ENCODE measurements at places on chromosomes 16 and 17. TPM values are rescaled to one million over a fixed set of nuclear protein-coding genes. Genes with fewer than 3 reads are reported as not detected.

The TEDC2 gene
- 41.7 TPM for total RNA-seq

DNA sequence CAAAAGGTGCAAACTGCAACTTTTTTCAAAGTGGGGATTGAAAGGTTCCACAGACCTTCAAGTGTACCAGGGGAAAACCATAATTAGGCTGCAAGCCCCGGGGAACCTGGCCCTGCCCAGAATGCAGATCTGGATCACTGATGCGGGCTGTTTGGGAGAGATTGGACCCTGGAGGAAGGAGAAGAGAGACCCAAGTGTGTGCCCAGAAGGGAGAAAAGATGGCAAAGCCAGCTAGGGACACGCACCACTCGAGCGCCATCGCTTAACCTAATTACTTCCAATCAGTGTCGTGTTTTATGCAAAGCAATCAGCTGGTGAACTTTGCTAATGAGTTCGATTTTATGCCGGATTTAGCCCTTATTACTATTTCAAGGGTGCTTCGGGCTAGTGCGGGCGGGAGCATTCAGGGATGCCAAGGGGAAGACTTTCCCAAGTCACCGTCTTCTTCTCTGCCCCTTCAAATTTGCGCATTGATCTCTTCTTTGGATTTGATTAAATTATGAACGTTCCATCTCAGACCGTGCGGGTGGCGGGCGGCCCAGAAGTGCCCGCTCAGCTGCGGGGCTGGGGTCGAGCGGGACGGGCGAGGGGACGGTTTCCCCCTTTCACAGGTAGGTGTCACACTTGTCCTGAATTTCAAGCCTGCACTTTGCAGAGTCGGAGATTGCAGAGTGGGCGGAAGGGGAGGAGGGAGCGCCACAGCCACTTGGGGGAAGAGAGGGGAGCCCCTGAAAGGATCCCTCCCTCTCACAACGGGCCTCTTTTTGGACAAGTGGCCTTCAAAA, 4.0 kb downstream of the IRX5 start:
- DNase-seq, result no peak

DNA sequence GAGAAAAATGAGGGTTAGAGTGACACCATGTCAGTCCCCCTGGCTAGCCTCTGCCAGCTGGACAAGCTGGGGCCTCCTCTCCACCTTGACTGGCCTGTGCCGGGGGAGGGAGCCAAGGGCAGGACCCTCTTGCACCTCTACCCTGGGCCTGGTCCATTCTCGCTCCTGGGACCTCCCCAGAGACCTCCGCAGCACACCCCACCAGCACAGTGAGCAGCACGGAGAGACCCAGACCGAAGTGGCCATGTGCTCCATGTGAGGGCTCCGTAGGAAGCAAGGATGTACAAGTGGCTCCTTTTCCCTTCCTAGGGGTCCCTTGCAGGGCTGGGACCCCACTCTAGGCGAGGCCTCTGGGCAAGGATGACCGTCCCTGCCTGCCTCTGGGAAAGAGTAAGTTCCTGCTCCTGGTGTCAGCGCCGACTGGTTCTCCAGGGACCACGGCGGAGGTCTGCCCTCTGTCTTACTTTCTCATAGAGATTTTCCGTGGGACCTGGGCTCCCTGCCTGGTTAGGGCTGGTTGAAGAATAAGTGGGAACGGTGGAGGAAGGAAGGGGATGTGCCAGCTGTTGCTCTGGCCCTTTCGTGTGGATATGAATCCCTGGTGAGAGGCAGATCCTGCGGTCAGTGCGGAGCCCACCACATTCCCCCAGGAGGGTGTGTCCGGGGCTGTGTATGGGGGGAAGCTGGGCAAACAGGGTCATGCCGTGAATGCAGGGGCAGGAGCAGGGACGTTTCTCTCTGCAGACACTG, 124.2 kb downstream of the METRNL start:
- DNase-seq, result peak; percentile 58

GRCh38 chr17:73785496-73785895, 141.3 kb upstream of the SDK2 start:
- DNase-seq, result no peak

DNA sequence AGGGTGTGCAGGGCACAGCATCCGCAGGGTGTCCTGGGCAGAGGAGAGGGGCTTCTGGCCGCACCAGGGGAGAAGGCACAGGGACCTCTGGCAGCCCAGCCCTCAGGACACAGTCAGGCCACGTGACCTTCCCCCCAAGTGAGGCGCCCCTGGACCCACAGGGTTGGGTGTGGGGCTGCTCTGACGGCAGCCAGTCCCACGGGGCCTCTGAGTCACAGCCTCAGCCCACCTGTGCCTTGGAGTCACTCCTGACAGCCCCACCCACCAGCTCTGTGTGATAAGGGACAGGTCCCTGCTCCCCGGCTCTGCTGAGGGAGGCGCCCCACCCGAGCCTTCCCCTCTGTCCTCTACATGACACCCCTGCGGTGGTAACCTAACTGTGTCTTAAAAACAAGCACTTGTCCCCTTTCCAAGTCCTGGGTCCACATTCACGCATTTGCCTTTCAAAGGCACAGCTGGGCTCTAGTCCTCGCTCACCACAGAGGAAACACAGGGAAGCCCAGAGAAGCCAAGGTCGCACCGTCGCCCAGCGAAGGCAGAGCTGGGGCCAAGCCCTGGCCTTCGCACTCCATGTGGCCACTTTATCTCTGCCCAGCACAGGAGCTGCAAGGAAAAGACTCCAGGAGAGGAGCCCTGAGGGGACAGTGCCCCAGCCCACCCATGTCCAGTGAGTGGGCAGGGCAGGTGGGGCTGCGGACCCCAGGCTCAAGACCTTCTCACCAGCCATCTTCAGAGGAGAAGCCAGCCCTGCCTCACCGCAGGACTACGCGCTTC, 5.1 kb upstream of the NPTX1 start:
- DNase-seq, result no peak

DNA sequence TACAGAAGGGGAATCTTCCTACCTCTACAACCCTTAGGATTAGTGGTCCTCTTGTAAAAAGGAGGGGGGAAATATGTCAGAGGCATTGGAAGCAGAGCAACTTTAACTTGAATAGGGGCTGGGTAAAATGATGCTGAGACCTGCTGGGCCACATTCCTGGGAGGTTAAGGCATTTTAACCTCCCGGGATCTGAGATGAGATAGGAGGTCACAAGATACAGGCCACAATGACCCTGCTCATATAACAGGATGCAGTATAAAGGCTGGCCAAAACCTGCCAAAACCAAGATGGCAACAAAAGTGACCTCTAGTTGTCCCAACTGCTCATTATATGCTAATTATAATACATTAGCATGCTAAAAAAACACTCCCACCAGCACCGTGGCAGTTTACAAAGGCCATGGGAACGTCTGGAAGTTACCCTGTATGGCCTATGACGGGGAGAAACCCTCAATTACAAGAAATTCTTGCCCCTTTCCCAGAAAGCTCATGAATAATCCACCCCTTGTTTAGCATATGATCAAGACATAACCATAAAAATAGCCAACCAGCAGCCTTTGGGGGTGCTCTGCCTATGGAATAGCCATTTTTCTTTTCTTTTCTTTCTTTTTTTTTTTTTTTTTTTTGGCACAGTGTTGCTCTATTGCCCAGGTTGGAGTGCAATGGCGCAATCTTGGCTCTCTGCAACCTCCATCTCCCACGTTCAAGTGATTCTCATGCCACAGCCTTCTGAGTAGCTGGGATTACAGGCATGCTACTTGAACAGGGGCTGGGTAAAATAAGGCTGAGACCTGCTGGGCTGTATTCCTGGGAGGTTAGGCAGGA, 6.2 kb upstream of the C1QTNF1 start:
- DNase-seq, result no peak

GRCh38 chr17:68053231-68054013, 17.9 kb downstream of the KPNA2 start:
- no peak for DNase-seq
